ENCODE measurements at places on chromosomes 4 and X.
A peak's percentile ranks its signal among the peaks of the same experiment; 100 is the strongest.

GRCh38 chr4:137892134-137892533 lies 350.0 kb downstream of the SLC7A11 start:
- DNase-seq = no peak

DNA sequence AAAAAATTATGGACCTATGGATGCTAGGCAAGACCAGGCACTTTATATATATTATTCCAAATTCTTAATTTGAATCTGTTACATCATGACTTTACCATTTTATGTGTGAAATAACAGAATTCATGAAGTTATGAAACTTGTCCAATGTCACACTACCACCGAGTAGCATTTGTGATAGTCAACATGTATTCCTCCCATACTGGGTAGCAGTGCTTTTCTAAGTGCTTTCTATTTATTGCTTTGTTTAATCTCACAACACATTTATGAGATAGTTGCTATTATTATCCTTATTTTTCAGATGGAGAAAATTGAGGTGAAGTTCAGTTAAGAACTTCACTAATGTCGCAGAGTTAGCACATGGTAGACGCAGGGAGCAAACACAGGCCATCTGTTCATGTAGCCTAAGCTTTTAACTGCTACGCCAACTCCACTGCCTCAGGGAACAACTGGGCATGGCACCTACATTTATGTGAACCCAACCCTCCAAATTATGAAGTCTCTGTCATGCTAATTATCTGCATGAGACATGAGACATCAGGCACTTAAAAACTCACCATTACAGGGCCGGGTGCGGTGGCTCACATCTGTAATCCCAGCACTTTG lies 20.8 kb downstream of the GUCY1A1 start:
- no peak for DNase-seq

- DNase-seq = no peak
Observed at GRCh38 chr4:176939445-176939844, 146.7 kb upstream of the VEGFC start.

GRCh38 chr4:189659287-189659686 lies 281.4 kb upstream of the FRG1 start:
- no peak for DNase-seq

DNA sequence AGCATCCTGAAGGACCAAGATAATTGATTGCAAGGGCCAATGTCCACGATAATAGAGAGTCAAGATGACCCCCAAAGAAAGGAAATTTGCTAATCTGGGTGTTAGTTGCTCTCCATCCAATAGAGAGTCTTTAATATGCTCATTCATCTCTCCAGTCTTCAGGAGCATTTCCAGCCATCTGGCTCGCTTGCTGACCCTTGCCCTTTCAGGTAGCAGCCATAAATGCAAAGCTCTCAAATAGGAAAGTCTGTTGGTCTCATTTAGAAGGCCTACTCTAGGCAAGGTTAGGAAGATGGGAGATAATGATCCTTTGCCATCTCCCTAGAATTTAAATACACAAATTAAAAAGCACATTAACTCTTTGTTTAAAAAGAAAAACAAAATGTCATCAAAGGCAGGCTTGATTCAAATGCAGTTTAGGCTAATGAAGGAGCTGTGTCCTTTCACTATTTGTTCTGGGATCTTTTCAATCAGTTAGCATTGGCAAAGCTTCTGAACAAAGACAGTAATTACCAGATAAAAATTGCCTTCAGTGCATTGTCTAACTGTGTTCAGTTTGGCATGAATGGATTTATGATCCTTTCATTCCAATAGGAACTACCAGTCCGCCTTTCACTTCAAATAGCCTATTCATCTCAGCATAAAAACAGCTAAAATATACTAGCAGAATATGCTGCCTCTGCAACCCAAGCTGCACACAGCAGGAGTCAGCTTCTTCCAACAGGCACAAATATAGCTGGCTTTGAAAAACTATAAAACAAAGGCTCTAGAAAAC lies 49.6 kb upstream of the ATXN3L start:
- no peak for DNase-seq

DNA sequence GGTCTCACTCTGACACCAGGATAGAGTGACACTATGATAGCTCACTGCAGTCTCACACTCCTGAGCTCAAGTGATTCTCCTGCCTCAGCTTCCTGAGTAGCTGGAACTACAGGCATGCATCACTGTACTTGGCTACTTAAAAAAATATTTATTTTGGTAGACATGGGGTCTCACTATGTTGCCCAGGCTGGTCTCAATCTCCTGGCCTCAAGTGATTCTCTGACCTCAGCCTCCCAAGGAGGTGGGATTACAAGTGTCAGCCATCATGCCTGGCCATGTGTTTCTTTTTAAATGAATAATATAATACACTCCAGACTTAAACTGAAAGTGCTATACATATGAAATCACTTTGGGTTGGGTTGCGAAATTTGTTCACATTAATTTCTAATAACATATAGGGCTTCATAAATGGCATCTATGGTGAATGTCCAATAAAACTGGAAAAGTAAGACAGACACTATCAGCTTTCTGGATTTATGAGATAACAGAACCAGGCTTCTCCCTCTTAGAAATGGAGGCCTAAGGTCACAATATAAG lies 48.0 kb downstream of the SEC24D start:
- DNase-seq = no peak

- DNase-seq = no peak
Observed at GRCh38 chrX:47862680-47863079, 26.0 kb downstream of the ZNF81 start.

GRCh38 chr4:126267689-126268088 lies 952.9 kb downstream of the FAT4 start:
- DNase-seq = no peak

DNA sequence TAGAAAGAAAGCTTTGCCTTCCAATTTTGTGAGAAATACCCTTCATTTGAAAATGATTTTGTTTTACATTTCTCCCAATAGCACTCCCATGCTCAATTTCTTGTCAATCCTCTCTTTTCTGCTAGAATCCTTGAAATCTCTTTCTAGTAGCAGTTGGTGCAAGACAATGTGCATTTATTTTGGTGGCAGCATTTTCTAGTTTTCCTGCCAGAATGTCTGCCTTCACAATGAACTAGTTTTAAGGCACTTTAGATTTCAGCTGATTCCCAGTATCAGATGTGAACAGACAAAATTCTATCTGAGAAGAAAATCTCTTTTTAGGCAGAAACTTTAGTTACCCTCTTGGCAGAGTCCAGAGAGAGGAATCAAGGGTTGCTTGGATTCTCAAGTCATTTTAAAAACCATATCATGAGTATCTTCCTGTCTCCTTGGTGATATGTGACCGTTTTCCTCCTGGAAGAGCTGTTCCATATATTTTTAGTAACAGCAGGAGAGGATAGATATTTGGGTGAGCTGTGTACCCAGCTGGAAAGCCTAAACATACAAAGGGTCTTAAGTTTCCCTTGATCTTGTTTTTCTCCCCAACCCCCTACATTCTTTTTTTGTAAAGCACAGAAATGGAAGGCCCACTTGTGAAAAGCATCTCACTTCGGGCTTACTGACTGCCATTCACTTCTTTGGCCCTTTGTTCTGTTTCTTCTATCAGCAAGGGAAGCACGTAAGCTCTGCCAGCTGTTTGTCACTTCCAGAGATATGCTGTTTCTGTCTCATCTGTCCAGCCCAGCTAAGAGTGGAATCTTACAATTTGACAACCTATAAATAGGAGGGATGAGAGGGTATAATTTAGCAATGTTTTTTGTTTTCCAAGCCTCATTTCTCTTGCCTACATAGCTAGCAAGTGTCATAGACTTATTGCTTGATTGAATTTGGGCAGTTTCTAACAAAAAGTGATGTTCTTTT lies 38.7 kb downstream of the TSPAN7 start:
- DNase-seq = no peak

- DNase-seq = no peak
Observed at GRCh38 chr4:137961051-137961438, 281.1 kb downstream of the SLC7A11 start.

DNA sequence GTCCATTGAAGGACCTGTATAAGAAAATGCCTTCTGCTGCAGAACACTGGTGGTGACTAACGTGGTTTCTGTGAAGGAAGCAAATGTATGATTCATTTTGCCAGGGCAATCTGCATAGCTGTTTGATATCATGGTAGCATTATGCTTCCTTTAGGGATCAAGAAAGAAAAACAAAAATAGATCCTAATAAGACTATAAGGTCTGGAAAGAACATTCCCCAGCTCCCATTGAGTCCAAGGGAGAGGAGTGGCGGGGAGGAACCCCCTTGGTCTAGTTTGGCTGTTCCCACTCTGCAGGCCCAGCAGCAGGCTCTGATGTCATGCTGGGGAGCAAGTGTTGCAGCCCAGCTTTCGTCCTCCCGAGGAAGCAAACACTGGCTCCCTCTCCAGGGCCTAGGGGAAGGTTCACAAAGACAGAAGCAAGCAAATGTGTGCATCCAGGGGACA lies 154.5 kb upstream of the GALNT7 start:
- DNase-seq = no peak

DNA sequence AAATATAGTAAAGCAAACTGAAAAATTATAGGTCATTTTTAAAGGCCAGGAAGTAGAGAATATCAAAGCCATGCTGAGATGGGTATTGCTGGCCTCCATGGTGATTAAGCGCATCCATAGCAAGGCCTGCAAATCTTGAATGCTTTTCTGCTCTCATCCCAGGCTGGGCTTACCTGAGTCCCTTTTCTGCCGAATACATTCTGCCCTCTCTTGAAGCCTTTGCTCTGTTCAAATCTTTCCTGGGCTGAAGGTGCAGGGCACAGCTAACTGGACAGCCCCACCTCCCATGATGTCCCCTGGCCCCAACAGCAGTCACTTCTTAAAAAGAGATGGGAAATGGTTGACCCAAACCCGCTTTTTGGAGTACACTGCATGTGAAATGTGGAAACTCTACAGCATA lies 10.1 kb upstream of the EIF1AX start:
- no peak for DNase-seq

GRCh38 chrX:48890934-48891401 lies 6.6 kb downstream of the TIMM17B start:
- no peak for DNase-seq

DNA sequence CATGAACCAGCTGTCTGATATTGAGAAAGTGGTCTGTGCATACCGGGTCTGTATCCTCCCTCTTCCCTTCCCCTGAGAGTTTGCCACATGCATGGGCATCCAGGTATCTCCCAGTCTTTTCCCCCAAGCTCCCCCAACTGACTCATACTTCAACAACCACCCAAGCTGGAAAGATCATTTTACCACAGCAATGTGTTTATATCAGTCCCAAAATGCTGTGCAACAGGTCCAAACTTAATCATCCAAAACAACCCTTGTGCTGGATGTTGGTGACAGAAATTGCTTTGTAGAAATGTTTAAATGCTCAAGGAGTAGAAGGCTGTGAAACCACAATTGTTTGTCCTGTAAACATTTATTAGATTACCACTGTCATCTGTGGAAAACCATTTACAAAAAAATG lies 286.8 kb upstream of the KLF3 start:
- DNase-seq = no peak

DNA sequence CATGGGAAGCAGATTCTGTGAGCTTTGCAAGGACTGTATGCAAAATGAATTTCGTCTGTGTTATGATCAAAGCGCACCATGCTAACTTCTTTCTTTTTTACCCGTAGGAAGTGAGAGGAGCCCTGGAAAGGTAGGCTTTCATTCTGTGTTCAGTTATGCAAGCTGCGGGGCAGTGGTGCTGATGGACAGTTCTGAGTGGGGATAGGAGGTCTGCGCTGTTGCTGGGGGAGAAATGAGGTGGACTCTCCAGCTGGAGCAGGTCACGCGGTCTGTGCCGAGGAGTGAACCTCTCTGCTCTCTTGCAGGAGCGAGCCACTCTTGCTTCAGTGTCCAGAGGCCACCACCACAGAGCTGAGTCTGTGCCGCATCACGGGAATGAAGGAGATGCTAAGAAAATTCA lies 4.5 kb downstream of the TRIML1 start:
- DNase-seq = no peak

DNA sequence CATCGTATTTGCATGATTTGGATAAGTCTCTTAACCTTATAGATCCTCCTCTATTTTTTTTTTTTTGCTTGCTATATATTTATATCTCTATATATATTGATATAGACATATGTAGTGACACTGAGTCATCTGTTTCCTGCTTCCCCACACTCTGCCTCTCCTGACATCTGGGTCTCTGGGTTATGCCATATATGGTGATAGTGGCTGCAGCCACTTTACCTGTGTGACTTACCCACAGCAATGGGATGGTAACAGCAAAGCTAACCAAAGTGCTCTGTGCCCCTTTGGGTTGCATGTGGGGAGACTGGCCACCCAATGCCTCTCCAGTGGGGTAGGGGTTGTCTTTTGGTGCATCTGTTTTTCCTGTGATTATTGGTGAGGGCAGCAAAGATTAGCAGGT lies 14.5 kb downstream of the CMC4 start:
- DNase-seq = peak; percentile 44

DNA sequence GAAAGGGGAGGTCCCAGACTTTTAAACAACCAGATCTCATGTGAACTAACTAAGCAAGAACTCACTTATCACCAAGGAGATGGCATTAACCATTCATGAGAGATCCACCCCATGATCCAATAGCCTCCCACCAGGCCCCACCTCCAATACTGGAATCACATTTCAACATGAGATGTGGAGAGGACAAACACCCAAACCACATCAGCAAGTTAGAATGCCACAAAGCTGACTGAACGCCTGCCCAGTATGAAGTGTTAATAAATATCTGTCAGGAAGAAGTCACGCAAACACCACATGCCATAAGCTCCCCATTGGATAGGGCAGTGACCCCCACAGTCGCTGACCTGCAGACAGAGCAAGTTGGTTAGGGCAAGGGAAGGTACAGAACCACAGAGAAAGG lies 14.3 kb downstream of the SLC10A6 start:
- no peak for DNase-seq
